ENCODE measurements at places on chromosomes 13 and 19.

- DNase-seq: no peak
These were observed 25.4 kb upstream of the NANOS2 start for GRCh38 chr19:45939792-45940514.

- DNase-seq: peak; percentile 62
These were observed 77.3 kb upstream of the UBAC2 start for GRCh38 chr13:99123101-99124045.

- peak; percentile 76 for DNase-seq
These were observed 14.1 kb upstream of the CCNA1 start for GRCh38 chr13:36418022-36418805.

DNA sequence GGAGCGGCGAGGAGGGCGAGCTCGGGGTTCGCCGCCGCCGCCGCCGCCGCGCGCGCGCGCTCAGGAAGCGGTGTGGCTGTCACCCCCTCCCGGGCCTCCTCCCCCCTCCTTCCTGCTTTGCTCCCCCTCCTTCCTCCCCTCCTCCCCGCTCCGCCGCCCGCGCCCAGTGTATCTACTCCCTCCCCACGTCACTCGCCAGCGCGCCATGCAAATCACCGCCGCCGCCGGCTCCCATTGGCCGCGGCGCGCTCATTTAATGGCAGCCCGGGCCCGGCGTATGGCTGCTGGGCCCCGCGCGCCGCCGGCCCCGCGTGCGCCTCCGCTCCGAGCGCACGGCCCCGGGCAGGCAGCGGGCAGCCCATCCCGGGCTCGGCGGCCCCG, 335 bp upstream of the SOX1 start:
- DNase-seq: peak; percentile 6

GRCh38 chr19:18433735-18434398, 4.1 kb downstream of the ISYNA1 start:
- DNase-seq: no peak

DNA sequence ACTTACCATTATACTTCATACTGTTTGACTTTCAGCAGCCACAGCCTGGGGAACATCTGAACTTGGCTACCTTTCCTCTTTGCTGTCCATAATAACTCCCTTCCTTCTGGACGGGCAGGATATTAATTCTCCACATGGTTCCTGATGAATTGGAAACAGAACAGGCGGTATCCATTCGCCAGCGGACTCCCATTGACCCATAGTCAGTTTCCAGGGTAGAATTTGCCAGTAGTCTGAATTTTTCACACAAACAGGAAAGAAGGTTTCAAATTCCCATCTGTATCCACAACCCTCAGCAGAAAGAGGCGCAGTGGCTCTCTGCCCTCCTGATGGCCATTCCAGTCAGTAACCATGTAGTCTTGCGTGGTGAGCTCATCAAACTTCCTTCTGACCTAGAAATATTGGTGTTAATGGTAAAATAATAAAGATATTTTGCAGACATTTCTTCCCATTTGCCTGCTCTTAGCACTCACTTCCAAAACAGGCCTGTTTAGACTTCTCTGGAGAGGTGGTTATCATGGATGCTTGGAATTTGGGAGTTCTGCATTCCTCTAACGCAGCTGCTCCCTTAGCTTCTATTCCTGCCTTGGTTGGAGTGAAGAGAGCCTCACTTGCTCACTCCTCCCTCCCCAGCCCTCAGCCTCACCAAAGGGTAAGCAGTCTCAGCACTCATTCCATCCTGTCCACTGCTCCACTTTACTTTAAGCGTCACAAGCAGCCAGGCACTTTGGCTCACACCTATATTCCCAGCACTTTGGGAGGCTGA, 75.0 kb upstream of the OXGR1 start:
- peak; percentile 10 for DNase-seq

GRCh38 chr13:28753946-28754345, 35.2 kb upstream of the SLC46A3 start:
- peak; percentile 43 for DNase-seq

DNA sequence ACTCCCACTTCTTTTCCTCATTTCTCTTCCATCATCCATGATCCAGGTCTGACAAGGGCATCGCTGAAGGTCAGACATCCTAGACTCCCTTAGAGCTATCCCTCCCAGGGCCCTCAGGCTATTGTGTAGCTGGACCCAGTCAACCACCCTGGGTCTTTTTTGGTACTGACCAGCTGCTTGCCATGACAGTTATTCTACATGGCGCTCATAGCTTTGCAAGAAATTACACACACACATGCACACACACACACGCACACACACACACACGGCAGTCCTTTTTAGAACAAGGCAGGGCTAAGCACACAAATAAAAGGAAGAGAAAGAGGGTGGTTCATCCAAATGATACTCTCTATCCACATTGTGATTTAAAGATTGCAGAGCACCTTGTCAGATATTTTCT, 18.3 kb downstream of the SIAH3 start:
- no peak for DNase-seq

DNA sequence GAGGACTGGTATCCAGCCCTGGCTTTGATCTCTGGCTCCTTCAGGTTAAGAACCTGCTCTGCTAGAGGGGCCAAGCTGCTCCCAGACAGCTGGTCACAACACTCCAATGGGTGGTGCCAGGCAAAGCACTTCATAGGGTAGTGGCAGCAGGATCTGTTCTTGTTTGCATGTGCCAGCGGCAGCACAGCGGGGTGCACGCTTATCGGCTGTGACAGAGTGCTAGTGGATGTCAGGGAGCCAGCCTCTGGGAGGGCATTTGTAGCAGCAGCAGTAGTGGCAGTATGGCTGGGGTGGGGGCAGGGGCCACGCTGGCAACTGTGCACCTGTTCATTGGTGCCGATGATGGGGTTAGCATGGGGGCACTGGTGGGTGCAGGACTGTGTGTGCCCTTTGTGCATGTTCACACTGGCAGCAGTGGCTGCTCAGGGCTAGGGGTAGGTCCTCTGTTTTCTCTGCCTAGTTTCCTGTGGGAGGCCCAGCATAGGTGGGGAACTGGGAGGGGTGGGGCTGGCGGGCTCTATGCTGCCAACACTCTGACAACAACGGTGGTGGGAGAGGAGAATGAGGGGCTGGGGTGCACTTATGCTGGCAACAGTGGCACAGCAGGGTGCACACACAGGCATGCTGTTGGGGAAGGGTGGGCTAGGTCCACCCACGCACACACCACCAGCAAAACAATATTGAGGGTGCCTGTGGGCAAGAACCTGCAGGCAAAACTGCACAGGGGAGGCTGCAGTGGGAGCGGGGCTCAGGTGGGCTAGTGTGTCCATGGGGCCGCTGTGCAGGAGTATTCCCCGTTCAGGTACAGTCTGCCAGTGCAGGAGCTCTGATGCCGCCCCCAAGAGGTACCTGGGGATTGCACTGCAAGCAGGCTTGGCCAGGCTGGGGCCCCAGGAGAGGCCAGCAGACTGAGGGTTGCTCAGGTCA, 19.3 kb downstream of the AP1M1 start:
- no peak for DNase-seq

DNA sequence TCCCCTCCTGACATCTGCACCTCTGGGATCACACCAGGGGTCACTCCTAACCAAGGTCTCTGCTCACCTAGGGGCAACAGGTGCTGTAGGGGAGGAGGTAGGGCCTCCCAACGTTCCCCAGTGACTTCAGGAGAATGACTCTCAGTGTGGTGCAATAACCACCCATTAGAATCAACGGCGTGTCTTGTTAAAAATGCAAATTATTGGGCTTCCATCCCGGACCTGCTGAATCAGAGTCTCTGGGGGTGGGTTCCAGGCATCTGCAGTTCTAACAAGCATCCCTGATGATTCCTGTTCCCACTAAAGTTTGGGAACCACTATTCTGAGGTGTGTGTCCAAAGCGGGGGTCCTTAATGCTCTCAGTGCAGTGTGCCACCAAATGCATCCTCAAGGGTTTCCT, 84.6 kb downstream of the CRYL1 start:
- DNase-seq: no peak

- DNase-seq: no peak
These were observed 67.8 kb downstream of the CEBPG start for GRCh38 chr19:33441277-33441699.

GRCh38 chr13:103349211-103349980, 283.2 kb upstream of the SLC10A2 start:
- no peak for DNase-seq

DNA sequence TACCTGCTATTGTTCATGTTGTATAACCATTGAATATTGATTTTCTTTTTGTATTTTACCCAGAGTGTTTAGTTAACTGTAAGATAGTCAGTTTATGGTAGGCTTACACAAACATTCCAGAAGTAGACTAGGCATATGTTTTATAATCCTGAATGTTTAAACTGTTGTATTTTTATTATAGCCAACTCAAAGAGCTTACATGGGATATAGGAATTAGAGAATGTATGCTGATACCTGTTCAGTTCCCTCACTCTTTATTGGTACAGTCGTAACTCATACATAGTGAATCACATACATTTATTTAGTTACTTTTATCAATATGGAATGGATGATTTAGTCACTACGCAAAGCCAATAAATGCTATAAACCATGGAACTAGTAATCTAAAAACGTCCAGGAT, 657.9 kb downstream of the SLITRK5 start:
- no peak for DNase-seq

- no peak for DNase-seq
These were observed 7.1 kb upstream of the NFIC start for GRCh38 chr19:3359015-3359918.

- no peak for DNase-seq
These were observed 661.3 kb upstream of the KLF12 start for GRCh38 chr13:74795526-74795925.

DNA sequence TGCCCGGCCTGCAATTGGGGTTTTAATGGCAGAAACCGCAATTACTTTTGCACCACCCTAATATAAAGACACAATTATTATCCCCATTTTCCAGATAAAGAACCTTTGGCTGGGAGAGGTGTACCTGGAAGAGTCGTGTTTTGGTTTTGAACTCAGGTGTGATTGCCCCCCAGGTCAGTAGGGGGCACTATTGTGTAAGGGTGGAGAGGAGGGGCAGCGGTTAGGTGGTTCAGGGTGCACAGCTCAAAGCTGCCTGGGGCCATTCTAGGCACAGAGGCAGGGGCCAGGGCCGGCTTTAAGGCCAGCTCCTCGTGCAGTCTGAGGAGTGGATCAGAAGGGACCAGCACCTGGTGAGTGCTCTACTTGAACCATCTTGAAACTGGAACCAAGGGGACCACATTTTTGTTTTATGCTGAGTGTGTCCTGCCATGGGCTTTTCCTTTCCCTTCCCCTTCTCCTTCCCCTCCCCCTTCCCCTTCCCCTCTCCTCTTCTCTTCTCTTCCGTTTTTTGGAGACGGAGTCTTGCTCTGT, 5.8 kb upstream of the FCGRT start:
- DNase-seq: peak; percentile 43

GRCh38 chr19:55086730-55087541, 11.3 kb downstream of the EPS8L1 start:
- DNase-seq: peak; percentile 89

GRCh38 chr19:36110487-36111199, at the start of gene OVOL3:
Gene OVOL3, plus strand, starts transcription at chr19:36111143. Its CDS starts 60 bp downstream, at chr19:36111203.
- DNase-seq: no peak

DNA sequence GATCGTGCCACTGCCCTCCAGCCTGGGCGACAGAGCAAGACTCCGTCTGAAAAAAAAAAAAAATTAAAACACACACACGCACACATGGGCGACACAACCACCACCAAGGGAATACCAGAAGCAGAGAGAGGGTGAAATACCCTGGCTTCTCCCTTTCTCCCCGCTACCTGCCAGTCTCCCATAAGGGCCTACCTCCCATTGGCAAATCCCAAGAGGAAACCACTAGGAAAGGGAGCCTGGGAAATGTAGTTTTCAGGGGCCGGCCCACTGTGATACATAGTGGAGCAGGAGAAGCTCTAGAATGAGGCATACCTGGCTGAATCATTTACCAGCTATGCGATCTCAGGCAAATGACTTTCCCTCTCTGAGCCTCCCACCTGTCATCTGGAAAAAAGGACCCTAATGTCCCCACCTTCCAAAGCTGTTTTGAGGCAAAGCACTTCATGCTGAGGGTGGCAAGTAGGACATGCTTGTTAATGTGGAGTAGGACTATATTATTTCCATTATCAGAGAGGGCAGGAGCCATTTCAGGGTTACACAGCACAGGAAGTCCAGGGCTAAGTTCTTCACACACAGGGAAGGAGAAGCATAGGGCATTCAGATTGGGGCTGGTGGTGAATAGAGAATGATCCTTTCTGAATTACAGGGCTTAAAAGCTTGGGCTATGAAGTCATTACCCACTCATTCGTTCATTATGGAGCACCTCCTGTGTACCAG, 14.3 kb upstream of the HNRNPUL1 start:
- DNase-seq: no peak

DNA sequence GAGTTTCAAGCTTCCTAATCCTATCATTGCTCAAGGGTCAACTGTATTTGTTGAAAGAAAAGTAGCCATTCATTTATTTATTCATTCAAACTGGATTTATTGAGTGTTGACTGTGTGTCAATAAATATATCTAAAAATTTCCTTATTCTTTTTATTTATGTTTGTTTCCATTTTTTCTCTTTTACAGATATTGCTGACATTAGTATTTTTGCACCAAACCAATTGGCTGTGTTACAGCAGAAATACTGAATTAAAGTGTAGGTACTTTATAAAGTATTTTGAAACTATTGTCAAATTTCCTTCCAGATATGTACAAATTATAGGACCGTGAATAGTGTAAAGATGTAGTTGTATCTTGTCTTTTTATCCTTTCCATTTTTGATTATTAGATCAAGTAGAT, 692.0 kb upstream of the SLC10A2 start:
- no peak for DNase-seq

GRCh38 chr13:113901642-113902041, 37.8 kb upstream of the GAS6 start:
- DNase-seq: no peak

GRCh38 chr13:80036845-80037504, 304.0 kb downstream of the SPRY2 start:
- DNase-seq: no peak

DNA sequence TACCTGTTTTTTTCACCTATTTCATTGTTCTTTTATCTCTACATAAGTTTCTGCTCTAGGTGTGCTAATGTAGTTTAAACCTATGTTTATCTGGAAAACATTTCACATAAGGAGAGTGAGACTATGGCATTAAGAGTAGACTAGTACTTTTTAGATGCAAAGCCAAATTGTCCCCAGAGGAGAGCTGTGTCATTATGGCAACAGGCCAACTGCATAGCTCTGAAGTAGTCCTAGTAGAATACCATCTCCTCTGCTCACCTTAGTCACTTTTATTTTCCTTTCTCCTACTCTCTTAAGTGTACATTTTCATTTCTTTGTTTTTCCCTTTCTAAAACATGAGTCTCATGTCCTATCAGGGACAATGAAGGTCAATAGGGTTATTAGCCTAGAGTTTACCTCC, 123.1 kb downstream of the ITGBL1 start:
- DNase-seq: no peak

GRCh38 chr13:111659219-111659775, 338.9 kb downstream of the TEX29 start:
- DNase-seq: no peak
